Epithelial cell of alveolus of lung (primary cell): ENCODE measurements at places on chromosomes 4 and X. TPM values are rescaled to one million over a fixed set of nuclear protein-coding genes. Genes with fewer than 3 reads are reported as not detected.

Gene WDR19
- total RNA-seq, result 9.3 and 19.2 TPM in 2 replicates

Gene TMEM271
- not detected in 2 replicates for total RNA-seq

Gene DMRTC1
- total RNA-seq, result not detected in 2 replicates

Gene NEXMIF
- total RNA-seq, result under 0.01 TPM in 1 of 2 replicates, not detected in the other

Gene EREG
- 21.5 and 126 TPM in 2 replicates for total RNA-seq
